Ovary (tissue), 10 donors: ENCODE measurements at places on chromosomes 7 and 10.
A peak's percentile ranks its signal among the peaks of the same experiment; 100 is the strongest.

GRCh38 chr10:67606572-67606971 lies 89.4 kb downstream of the CTNNA3 start:
- H3K4me1 ChIP-seq, result no peaks in the 10 kb centered on the region
- no peaks in the 10 kb centered on the region for H3K27me3 ChIP-seq
- no peaks in the 10 kb centered on the region for H3K36me3 ChIP-seq
- no peak overlapping the region for H3K4me3 ChIP-seq
- DNase-seq, result no peak

DNA sequence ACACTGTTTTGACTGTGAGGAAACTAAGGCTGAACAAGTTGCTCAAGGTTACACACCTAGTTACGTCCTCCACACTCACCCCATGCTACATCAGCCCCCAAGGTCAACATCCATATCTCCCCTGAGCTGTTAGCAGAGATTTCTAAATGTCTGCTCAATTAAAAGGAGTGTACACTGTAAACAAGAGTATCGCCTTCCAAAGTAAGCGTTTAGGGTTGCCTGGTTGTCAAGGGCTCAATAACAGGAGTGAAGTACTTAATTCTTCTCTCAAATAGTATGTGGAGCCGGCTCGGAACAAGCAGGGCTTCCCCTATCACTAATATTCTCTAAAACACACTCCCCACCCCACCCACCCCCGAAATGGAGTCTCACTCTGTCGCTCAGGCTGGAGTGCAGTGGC lies 412.8 kb upstream of the GALNT17 start:
- H3K4me1 ChIP-seq, result peaks cover 1% of the 10 kb centered on the region
- H3K36me3 ChIP-seq, result no peaks in the 10 kb centered on the region
- no peak overlapping the region for H3K4me3 ChIP-seq
- no peak for DNase-seq
- H3K27ac ChIP-seq, result no peak overlapping the region

GRCh38 chr10:44008917-44009709 lies 360.4 kb upstream of the ZNF32 start:
- H3K4me1 ChIP-seq, result peaks cover 16% of the 10 kb centered on the region
- no peak for DNase-seq
- H3K27me3 ChIP-seq, result no peaks in the 10 kb centered on the region
- no peak overlapping the region for H3K4me3 ChIP-seq

GRCh38 chr7:20347680-20348079 lies 17.0 kb downstream of the ITGB8 start:
- H3K27me3 ChIP-seq, result no peaks in the 10 kb centered on the region
- DNase-seq, result no peak
- H3K27ac ChIP-seq, result no peak overlapping the region

- no peaks in the 10 kb centered on the region for H3K4me1 ChIP-seq
- H3K27me3 ChIP-seq, result no peaks in the 10 kb centered on the region
- H3K27ac ChIP-seq, result no peak overlapping the region
- no peak overlapping the region for H3K4me3 ChIP-seq
Observed at GRCh38 chr10:118504467-118505205, 90.8 kb downstream of the PRLHR start.

GRCh38 chr7:141612861-141613260 lies 61.7 kb downstream of the AGK start:
- no peak for DNase-seq
- H3K36me3 ChIP-seq, result no peaks in the 10 kb centered on the region

GRCh38 chr7:50684011-50684712 lies 98.5 kb downstream of the GRB10 start:
- no peak for DNase-seq
- H3K4me3 ChIP-seq, result no peak overlapping the region
- H3K4me1 ChIP-seq, result peaks cover 3% of the 10 kb centered on the region
- no peak overlapping the region for H3K27ac ChIP-seq

DNA sequence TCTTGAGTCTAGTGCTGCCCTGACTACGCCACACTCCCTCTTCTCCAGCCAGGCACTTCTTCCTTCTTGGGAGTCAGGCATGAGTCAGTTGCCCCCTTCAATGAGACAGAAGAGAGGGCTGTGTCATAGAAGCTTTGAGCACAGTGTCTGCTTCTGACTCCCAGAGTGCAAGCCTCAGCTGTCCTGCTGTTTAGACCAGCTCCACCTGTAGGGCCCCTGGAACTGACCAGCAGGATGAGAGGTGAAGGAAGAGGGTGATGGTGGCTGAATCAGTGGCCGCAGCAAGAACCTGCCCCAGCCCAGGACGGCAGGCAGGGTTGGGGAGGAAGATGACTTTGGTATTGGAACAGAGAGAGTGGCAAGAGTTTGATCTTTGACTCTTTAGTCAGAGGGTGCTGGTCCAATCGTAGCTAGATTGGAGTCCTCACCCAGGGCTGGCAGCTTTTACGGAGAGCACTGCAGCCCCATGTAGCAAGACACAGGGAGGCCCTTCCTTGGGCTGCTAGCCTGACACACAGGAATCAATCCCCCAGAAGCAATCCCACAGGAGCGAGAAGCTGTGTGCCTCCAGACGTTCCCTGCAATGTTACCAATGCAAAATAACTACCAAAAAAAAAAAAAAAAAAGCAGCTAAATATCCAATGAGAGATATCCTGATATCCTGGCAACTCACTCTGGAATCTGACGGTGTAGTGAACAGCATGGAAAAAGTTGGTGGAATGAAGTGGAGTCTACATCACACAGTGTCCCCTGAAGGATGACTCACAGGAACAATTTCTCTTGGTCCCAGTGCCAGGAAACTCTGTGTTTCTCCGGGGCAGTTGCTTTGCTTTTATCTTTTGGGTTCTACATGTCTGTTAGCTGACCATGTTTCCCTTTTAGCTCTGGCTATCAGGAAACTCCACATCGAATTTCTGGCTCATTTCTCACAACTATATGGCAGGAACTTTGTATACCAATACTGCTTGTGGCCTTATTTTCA lies 6.9 kb downstream of the C10orf62 start:
- H3K4me1 ChIP-seq, result peaks cover 2% of the 10 kb centered on the region
- no peak overlapping the region for H3K27ac ChIP-seq
- H3K36me3 ChIP-seq, result no peaks in the 10 kb centered on the region
- H3K27me3 ChIP-seq, result no peaks in the 10 kb centered on the region
- H3K4me3 ChIP-seq, result no peak overlapping the region

DNA sequence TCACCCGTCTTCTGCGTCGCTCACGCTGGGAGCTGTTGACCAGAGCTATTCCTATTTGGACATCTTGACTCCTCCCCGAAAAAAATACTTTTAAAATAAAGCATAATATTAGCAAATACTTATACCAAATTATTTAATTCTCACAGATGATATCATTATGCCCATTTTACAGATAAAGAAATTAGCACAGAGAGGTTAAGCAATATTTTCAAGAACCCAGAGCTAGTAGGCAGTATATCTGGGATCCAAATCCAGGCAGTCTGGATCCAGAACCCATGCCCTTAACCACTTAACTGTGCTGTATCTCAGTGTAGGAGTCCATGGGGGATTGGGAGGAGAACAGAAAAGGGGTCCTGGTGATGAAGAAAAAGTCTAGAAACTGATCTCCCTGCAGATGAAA lies 6.1 kb downstream of the IQUB start:
- H3K4me1 ChIP-seq, result no peaks in the 10 kb centered on the region
- H3K4me3 ChIP-seq, result no peak overlapping the region
- no peak for DNase-seq
- H3K36me3 ChIP-seq, result no peaks in the 10 kb centered on the region
- no peak overlapping the region for H3K27ac ChIP-seq
- no peaks in the 10 kb centered on the region for H3K27me3 ChIP-seq

- H3K4me1 ChIP-seq, result no peaks in the 10 kb centered on the region
- no peaks in the 10 kb centered on the region for H3K36me3 ChIP-seq
- no peak overlapping the region for H3K27ac ChIP-seq
- no peak for DNase-seq
Observed at GRCh38 chr10:14822879-14823755, 14.7 kb downstream of the CDNF start.

DNA sequence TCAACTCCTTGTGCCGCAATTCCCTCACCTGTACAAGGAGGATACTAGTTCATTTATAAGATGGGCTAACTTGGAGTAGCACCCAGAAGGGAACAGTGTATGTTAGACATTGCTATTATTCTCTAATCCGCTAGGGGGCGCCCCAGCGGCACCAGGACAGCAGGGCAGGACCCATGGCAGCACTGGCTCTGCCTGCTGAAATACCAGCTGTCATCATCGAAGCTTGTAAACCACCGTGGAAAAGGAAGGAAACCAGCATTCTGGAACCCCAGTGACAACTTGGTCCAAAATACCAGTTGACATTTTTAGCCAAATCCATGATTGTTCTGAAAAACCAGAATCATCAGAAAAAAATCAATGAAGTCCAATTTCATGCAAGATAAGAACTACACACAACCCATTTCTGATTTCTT lies 134.4 kb downstream of the ITGA8 start:
- H3K27ac ChIP-seq, result no peak overlapping the region
- H3K4me1 ChIP-seq, result peaks cover 2% of the 10 kb centered on the region
- no peaks in the 10 kb centered on the region for H3K27me3 ChIP-seq
- peak; percentile 52 for DNase-seq
- H3K36me3 ChIP-seq, result no peaks in the 10 kb centered on the region

DNA sequence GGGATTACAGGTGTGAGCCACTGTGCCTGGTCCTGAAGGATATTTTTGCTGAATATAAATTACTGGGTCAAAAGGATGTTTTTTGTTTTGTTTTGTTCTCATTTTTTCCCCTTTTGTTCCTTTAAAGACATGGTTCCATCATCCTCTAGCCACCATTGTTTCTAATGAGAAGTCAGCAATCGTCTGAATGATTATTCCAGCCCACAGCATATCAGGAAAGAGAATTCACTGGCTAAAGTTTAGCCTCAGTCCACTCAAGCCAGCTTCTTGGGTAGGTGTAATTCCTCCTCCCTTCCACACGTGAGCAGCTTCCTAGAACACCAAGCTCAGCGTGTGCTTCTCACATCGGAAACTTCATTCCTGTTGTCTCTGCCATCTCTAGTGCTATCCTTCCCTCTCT lies 112.8 kb upstream of the INSIG1 start:
- H3K36me3 ChIP-seq, result no peaks in the 10 kb centered on the region
- DNase-seq, result no peak

DNA sequence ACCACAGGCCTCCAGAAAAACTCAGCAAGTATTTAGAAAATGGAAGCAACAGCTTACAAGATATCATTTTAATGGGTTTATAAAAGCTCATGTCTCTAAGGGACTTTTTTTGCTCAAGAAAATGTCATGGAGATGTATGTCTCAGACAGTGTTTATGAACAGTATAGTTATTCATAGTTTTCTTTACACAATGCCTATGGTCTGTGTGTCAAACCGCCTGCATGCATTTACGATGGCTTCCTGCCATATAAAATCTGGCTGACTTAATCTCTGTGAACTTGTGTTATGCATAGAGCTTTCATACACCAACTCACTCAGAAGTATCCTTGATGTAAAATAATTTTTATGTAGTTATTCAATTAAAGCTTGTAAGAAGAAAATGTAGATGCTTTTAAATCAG lies 1314.2 kb upstream of the LRRTM3 start:
- no peak overlapping the region for H3K27ac ChIP-seq
- no peak for DNase-seq
- no peaks in the 10 kb centered on the region for H3K27me3 ChIP-seq
- H3K36me3 ChIP-seq, result no peaks in the 10 kb centered on the region

DNA sequence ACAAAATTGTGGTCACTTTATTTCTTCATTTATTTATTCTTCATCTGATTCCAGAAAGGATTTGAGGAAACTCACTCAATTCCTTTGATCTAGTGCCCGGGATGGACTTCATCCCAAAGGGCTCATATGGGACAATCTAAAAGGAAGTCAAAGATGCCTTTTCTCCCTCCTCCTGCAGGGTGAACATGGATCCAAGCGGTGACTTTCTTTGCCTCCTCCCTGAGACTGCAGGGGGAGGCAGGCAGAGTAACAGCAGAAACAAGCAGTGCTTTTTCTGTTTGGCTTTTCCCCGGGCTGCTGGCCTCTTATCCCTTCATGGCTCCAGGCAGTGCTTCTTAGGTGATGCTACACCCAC lies 10.0 kb upstream of the DNMBP start:
- no peaks in the 10 kb centered on the region for H3K36me3 ChIP-seq
- no peaks in the 10 kb centered on the region for H3K27me3 ChIP-seq
- H3K27ac ChIP-seq, result no peak overlapping the region
- no peaks in the 10 kb centered on the region for H3K4me1 ChIP-seq
- H3K4me3 ChIP-seq, result no peak overlapping the region

GRCh38 chr7:90194911-90195809 lies 16.4 kb upstream of the STEAP2 start:
- no peak for DNase-seq
- H3K27ac ChIP-seq, result no peak overlapping the region
- no peaks in the 10 kb centered on the region for H3K27me3 ChIP-seq
- no peaks in the 10 kb centered on the region for H3K4me1 ChIP-seq
- H3K4me3 ChIP-seq, result no peak overlapping the region

DNA sequence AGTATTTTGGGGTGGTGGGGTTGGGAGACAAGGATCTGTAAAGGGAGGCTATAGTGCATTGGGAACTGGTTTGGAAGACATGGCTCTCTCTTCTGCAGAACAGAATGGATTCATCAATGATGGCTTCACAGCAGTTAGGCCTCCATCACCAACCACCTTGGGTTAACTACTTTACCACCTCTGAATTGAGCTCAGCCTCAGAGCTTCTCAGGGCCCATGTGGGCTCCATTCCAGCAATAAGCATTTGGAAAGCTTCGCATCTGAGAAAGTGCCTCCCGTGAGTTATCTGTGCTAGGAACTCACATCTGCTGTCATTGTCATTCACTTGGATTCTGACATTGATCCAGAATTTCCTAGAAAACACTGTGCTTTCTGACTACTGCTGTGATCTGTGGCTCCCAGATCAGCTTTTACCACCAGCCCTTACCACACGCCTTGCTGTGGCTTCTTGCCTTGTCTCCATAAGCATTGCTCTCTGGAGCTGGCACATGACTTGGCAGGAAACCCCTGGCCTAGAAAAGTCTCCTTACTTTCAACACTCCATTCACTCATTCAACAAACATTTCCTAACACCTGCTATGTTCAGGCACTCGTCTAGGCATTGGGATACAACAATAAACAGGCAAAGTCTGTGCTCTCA lies 70.7 kb upstream of the ADO start:
- no peak overlapping the region for H3K4me3 ChIP-seq
- H3K4me1 ChIP-seq, result no peaks in the 10 kb centered on the region
- no peak for DNase-seq
- no peak overlapping the region for H3K27ac ChIP-seq
- no peaks in the 10 kb centered on the region for H3K36me3 ChIP-seq

DNA sequence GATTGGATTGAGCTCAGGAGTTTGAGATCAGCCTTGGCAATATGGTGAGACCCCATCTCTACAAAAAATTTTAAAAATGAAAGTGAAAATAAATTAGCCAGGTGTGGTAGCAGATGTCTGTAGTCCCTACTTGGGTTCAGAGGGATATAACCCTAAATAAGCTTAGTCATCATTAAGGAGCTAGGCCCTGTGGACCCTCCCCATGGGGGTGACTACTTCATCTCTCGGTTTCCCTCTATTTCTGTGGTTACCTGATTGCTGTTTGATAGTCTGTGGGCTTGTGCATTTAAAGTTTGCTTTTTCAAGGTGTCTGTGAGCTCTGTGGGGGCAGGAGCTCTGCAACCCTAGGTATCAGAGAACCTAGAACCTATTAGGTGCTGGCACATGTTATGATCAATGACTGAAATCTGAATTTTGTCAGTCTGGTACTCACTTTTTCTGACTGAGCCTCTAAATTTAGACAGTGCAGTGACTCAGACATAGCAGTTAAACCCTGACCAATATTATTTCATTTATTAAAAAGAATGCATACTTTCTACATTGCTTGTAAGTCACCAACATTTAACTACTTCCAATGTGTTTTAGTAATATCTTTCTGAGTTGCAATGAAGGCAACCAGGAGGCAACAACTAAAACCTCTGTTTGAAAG lies 8.1 kb upstream of the CUZD1 start:
- no peak for DNase-seq
- no peaks in the 10 kb centered on the region for H3K4me1 ChIP-seq
- H3K27ac ChIP-seq, result no peak overlapping the region

- H3K4me1 ChIP-seq, result peaks cover 5% of the 10 kb centered on the region
- no peaks in the 10 kb centered on the region for H3K36me3 ChIP-seq
- no peaks in the 10 kb centered on the region for H3K27me3 ChIP-seq
- H3K27ac ChIP-seq, result no peak overlapping the region
- no peak overlapping the region for H3K4me3 ChIP-seq
Observed at GRCh38 chr7:148156233-148156632, 434.3 kb upstream of the C7orf33 start.
